A549 treated with Hydrocortisone at 1 μM for 4 hours (cell line): ENCODE measurements at places on chromosomes 4 and X. TPM values are rescaled to one million over a fixed set of nuclear protein-coding genes. Genes with fewer than 3 reads are reported as not detected.

The QRFPR gene
- total RNA-seq: not detected in 5 replicates

The TRPC3 gene
- 0.08 to 0.12 TPM (median 0.10 TPM) in 3 of 5 replicates, not detected in the others for total RNA-seq

The PLCXD1 gene
- total RNA-seq: 24.0 to 29.7 TPM (median 29.5 TPM) in 5 replicates

The ITM2A gene
- total RNA-seq: 0.15 TPM in 1 of 5 replicates, not detected in the others

The GNRHR gene
- total RNA-seq: not detected in 5 replicates

The PTPN13 gene
- total RNA-seq: 3.3 to 5.2 TPM (median 3.8 TPM) in 5 replicates

The CXorf49 gene
- not detected in 5 replicates for total RNA-seq
